ENCODE measurements at places on chromosomes 7 and 10.

DNA sequence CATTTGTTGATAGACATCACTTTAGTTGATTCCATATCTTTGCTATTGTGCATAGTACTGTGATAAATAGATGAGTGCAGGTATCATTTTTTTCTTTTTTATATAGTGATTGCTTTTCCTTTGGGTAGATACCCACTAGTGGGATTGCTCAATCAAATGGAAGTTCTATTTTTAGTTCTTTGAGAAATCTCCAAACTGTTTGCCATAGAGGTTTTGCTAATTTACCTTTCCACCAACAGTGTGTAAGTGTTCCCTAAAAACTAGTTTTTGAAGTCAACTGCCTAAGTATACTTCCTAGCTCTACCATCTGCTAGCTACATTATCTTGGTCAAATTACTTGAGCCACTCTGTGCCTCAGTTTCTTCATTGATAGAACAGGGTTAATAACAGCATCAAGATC lies 31.5 kb upstream of the RSBN1L start:
- no peaks in the 10 kb centered on the region for H3K4me1 ChIP-seq
- no peak overlapping the region for H3K27ac ChIP-seq
- H3K4me3 ChIP-seq: no peak overlapping the region
- no peaks in the 10 kb centered on the region for H3K27me3 ChIP-seq

DNA sequence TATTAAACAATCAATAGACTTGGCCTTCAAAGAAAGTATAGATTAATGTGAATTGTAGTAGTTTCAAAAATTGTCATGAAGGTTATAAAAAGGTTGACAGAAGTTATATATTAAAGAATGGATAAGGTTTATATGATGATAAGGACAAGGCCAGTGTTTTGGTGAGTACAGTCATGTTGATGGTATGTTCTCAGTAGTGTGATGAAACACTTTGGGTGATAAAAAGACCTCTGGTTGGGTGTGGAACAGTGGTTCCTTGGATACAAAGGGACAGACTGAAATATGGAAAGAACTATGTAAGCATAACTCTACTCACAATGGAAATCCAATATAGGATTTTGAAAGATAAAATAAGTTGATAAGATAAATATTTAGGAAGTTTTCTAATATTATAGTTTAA lies 866.3 kb downstream of the ANKRD7 start:
- DNase-seq: no peak
- H3K36me3 ChIP-seq: no peaks in the 10 kb centered on the region
- no peaks in the 10 kb centered on the region for H3K4me1 ChIP-seq
- no peak overlapping the region for H3K27ac ChIP-seq
- no peak overlapping the region for H3K4me3 ChIP-seq

GRCh38 chr7:30596014-30596641 lies 1.4 kb downstream of the GARS1 start:
- H3K27me3 ChIP-seq: no peaks in the 10 kb centered on the region
- peak overlapping the region; percentile 100 for H3K4me3 ChIP-seq
- H3K27ac ChIP-seq: peak overlapping the region; percentile 100
- H3K4me1 ChIP-seq: peaks cover 68% of the 10 kb centered on the region

GRCh38 chr7:137081321-137082093 lies 213.1 kb downstream of the CHRM2 start:
- H3K4me3 ChIP-seq: no peak overlapping the region
- H3K36me3 ChIP-seq: no peaks in the 10 kb centered on the region
- H3K27ac ChIP-seq: no peak overlapping the region

DNA sequence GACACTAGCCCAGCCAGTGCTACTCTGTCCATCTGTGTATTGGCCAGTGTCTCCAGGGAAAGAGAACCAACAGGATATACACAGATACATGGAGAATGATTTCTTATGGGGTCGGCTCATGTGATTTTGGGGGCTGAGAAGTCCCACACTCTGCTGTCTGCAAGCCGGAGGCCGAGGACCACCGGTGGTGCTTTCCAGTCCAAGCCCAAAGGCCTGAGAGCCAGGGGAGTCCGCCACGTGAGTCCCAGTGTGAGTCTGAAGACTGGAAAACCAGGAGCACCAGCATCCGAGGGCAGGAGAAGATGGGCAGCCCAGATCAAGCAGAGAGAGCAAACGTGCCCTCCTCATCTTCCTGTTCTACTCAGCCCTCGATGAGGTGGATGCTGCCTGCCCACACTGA lies 71.5 kb downstream of the C10orf143 start:
- H3K36me3 ChIP-seq: no peaks in the 10 kb centered on the region
- no peak overlapping the region for H3K4me3 ChIP-seq
- H3K27ac ChIP-seq: no peak overlapping the region

DNA sequence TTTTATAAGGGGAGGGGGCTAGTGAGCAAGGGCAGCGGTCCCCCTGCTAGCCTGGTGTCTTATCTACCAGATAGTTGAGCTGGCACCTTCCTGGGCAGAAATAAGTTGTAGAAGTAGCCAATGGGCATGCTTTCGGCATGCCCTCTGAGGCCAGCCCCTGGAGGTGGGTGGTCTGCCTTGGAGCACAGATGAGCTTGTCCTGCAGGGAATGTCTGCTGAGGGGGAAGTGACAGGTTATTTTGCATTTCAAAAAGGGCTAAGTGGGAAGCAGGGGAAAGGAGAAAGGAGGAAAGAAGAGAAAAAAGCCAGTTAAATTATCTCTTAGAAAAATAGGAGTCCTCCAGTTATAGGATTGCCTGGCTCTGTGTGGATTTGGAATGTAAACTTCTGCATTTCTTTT lies 88.9 kb downstream of the GPR26 start:
- H3K4me3 ChIP-seq: no peak overlapping the region
- H3K4me1 ChIP-seq: no peaks in the 10 kb centered on the region
- no peaks in the 10 kb centered on the region for H3K36me3 ChIP-seq
- H3K27ac ChIP-seq: no peak overlapping the region
- no peak for DNase-seq

GRCh38 chr7:135210888-135211178 lies 493 bp downstream of the WDR91 start:
- peak overlapping the region; percentile 82 for H3K27ac ChIP-seq
- no peaks in the 10 kb centered on the region for H3K27me3 ChIP-seq
- H3K4me3 ChIP-seq: peak overlapping the region; percentile 91
- no peak for DNase-seq

DNA sequence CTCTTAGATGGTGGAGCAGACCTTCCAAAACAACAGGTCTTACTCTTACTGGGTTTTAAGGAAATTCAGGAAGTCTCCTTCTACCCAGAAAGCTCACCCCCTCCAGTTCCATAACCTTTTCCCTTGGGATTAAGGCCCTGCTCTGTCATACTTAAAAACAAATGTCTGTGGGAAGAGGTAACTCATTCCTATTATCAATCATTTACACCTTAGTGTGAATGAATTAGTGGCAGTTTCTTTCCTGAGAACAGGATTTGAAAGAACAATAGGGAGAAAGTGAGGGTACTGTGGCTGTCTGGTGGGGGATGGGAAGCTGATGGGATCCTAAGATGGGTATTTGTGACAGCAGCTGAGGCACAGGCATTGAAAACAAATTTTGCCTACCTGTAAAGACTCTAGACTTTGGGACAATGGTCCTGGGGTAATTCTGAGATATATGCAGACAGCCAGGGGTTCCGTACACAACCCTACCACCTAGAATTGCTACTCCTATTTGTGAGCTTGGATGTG lies 22.2 kb upstream of the PDLIM1 start:
- DNase-seq: no peak
- no peak overlapping the region for H3K4me3 ChIP-seq
- peaks cover 10% of the 10 kb centered on the region for H3K4me1 ChIP-seq

DNA sequence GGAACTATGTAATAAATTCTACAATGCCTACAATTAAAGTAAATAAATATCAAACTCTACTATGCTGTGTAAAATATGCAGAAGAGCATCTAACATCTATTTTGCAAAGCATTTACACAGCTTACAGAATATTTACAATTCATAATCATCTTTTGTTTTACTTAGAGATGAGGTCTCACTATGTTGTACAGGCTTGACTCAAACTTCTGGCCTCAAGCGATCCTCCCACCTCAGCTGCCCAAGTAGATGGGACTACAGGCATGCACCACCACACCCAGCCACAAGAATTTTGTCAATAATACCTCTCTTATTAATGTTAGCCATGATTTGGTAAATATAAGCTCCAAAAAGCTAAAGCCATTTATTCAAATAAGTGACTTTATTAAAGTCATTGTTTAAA lies 21.9 kb upstream of the CAV2 start:
- DNase-seq: no peak
- peaks cover 23% of the 10 kb centered on the region for H3K27me3 ChIP-seq
- no peak overlapping the region for H3K27ac ChIP-seq

DNA sequence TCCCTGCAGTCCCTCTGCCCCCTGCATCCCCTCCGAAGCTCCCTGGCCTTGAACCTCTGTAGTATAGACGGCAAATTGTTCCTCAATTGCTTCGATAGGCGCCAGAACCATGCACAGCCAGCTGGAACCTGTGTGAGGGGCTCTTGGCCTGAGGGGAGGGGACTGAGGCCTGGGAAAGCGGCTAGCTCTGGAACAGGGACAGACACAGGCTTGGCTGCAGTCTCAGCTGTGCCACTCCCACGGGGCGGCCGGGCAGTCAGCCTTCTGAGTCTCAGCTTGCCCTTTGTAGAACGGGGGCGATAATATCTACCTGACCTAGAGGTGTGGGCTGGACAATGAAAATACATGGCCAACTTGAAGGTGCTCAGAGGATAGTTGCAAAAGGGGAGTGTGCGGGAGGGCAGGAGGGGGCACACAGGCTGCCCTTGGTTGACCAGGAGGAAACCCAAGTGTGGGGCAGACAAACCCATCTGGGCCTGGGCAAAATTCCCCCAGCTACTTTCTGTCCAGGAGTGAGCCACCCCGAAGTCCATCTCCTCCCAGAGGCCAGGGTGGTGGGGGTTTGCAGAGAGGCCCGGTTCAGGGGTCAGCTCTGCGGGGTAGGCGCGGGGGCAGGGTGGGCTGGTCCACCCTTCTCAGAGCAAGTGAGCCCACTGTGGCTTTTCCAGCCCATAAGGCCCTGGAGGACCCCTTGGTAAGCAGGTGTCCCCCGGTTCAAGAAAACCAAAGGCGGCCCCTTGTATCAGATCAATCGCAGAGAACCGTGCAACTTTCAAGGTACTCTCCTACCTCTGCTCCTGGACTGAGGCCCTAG lies 4.6 kb downstream of the CRYGN start:
- H3K36me3 ChIP-seq: no peaks in the 10 kb centered on the region
- H3K27me3 ChIP-seq: no peaks in the 10 kb centered on the region
- H3K4me3 ChIP-seq: no peak overlapping the region
- no peak for DNase-seq
